NCI-H2081 treated with DMSO at 0.1 percent for 48 hours (cell line): ENCODE measurements at places on chromosomes 1 and 21.

- DNase-seq: no peak
Observed at GRCh38 chr1:120178799-120179756, 2.8 kb upstream of the SEC22B start.

GRCh38 chr1:224407571-224408293, 26.9 kb downstream of the WDR26 start:
- no peak for DNase-seq

GRCh38 chr1:23561813-23562100, 2.5 kb upstream of the ID3 start:
- DNase-seq: no peak

DNA sequence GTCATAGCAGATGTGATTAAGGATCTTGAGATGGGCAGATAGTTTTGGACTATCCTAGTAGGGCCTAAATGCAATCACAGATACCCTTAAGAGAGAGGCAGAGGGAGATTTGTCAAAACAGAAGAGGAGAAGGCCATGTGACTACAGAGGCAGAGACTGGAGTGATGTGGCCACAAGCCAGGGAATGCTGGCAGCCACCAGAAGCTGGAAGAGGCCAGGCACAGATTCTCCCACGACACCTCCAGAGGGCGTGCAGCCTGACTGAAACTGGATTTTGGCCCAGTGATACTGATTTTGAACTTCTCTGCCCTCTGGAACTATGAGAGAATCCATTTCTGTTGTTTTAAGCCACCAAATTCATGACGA, 52.1 kb upstream of the EPS8L3 start:
- DNase-seq: no peak

DNA sequence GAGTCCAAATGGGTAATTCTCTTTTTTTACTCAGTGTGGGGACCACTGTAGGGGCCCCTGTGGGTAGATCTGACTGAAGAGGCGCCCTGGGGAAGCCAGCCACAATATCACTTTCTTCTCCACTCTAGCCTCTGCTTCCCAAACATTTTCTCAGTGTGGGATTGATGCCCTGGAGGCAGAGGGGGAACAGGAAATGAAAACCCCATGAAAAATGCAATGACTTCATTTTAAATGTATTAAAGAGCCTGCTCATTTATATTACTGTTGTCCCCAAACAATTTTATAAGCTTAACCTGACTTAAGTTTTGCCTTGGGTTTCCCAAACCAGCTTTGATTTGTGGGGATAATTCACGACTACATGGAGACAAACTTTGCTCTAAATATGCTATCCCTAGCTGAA, 181.9 kb downstream of the C1orf94 start:
- no peak for DNase-seq

DNA sequence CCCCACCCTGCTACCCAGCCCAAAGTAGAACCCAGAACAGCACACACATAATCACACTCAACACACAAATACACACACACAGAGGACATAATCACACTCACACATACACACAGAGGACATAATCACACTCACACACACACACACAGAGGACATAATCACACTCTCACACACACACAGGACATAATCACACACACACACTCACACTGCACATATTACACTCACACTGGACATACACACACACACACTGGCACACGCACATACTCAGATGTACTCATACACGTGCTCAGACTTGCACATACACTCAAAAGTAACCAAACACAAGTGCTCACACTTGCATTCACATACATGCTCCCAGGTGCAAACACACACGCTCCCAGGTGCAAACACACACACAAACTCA, 54.3 kb upstream of the CAMK1G start:
- DNase-seq: no peak

- no peak for DNase-seq
Observed at GRCh38 chr1:160115545-160116282, at the start of gene ATP1A2. ATP1A2 (plus strand) TSS chr1:160115759; CDS start chr1:160115862, 103 bp downstream.

DNA sequence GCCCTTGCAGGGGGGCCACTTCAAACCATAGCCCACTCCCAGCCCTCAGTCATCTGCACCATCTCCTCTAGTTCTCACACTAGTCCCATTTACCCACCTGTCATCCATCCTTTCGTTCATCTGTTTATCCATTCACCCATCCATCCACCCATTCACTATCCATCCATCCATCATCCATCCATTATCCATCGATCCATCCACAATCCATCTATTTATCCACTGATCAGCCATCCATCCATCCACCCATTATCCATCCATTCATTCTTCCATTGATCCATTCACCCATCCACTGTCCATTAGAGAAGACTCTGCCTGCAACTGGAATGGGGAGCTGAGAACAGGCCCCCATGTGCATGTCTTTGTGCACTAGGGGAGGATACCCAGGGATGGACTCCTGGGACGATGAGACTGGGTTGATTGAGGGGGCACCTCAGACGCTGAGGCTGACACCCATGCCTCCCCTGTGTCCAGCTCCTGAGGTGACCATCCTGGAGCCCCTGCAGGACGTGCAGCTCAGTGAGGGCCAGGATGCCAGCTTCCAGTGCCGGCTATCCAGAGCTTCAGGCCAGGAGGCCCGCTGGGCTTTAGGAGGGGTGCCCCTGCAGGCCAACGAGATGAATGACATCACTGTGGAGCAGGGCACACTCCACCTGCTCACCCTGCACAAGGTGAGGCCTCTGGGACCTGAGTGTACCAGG, 97.9 kb downstream of the TRIM11 start:
- DNase-seq: no peak

GRCh38 chr1:18936814-18937481, 19.5 kb downstream of the IFFO2 start:
- DNase-seq: no peak

- no peak for DNase-seq
Observed at GRCh38 chr1:218572050-218572449, 226.9 kb downstream of the TGFB2 start.

GRCh38 chr1:43493661-43494450, 36.8 kb upstream of the PTPRF start:
- no peak for DNase-seq

GRCh38 chr1:83799594-83799993, 199.3 kb downstream of the TTLL7 start:
- no peak for DNase-seq

DNA sequence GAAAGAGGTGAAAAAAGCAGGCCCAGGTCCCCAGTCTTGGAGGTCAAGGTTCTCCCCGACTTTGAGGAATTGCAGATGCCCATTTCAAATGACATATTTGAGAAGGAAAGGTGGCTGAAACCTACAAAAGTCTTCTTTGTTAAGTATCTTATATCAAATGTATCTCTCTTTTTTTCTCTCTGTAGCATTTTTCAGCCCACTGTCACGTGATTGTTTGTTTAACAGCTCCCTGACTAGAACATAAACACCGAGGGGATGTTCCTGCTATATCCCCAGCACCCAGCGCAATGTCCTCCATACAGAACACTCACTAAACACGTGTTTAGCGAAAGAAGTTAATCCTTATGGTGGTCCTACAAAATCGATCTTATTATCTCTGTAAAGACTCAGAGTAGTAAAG, 27.6 kb downstream of the BEND5 start:
- no peak for DNase-seq

DNA sequence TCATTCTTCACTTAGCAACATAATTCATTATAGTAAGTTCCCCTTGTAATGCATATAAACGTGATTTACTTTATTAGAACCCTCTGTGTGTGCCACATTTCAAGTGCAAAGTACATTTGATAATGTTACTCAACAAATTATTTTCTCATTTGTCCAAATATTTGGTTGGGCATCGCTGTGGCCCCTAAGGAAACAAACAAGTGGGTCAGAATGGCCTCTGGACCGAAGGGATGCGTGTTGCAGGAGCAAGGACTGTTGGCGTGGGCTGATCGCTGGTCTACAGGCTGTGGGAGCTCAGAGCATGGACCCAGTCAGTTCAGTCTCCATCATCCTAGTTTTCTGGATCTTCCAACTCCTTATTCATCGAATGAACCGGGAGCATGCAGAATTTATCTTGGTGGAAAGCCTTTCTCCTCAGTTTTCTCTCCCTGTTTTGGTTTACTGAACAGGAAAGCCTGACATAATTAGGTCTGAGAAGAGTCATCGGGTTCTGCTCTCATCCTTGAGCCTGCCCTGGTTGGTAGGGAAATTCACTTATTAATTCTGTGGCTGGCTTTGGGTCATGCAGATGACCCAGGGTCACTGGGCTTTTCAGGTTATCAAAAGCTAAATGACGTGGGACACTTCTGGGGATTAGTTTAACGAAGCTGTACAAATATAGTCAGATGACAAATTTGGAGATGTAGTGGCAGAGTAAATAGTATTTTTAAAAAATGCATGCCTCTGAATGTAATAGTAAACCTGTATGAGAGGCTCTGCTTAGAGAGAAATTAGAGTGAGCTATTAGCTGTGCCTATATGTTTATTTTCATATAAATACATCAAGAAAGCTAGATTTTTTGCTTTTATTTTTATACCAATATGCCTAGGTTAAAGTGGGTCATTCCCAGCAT, 200.2 kb downstream of the SDCCAG8 start:
- DNase-seq: no peak

GRCh38 chr1:193537266-193538002, 351.0 kb upstream of the B3GALT2 start:
- DNase-seq: no peak

DNA sequence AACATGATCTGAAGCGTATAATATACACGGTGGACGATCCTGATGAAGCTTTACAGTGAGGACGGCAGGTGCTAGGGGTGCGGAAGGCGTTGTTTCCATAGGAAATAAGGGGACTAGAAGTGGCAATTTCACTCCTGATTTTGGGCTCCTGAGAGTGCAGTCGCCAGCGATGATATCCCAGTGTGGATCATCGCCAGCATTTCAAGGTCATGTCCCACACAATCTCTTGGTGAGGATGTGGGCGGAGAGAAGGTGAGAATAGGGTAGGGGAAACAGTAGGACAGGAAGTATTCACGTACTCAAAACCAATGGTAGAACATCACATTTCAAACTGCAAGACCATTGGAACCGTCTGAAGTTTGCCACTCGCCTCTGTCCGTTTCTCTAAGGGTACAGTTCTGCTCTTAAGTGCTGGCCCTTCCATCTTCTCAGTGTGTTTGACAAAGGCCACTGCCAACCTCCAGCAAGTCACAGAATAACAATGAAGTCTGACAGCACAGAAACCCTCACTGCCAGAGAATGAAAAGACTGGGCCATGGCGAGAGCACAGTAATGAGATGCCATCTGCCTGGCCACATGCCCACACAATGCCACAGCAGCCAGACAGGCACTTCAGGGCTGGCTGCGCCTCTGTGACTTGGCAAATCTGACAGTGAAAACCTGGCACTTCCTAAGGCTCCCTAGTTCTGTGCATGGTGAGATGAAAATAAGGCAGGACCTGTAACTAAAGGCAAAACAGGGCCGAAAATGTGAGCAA, 27.9 kb downstream of the PCSK9 start:
- no peak for DNase-seq
